ENCODE measurements at places on chromosomes 6 and 20. TPM values are rescaled to one million over a fixed set of nuclear protein-coding genes. Genes with fewer than 3 reads are reported as not detected.

RSPH3 gene
- 1.2 TPM for total RNA-seq

GRCh38 chr6:31402324-31403282 lies 792 bp upstream of the MICA start:
- no peak for DNase-seq

DNA sequence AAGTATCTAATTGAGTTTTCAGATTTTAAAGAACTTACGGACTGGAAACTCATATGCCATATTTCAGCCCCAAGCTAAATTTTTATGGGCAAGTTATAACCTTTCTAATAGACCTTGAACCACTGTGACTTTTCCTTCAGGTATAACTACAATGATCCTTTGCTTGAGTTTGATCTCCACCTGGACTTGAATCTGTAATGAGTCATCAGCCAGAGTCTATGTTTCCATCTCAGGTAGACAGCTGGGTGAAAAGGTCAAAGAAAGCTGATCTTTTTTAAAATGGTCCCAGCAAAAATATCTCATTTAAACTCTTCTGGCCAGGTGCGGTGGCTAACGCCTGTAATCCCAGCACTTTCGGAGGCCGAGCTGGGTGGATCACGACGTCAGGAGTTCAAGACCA lies 88.4 kb upstream of the SGK1 start:
- no peak for DNase-seq

GRCh38 chr6:42010909-42011308 lies 39.4 kb upstream of the TAF8 start:
- no peak for DNase-seq

DNA sequence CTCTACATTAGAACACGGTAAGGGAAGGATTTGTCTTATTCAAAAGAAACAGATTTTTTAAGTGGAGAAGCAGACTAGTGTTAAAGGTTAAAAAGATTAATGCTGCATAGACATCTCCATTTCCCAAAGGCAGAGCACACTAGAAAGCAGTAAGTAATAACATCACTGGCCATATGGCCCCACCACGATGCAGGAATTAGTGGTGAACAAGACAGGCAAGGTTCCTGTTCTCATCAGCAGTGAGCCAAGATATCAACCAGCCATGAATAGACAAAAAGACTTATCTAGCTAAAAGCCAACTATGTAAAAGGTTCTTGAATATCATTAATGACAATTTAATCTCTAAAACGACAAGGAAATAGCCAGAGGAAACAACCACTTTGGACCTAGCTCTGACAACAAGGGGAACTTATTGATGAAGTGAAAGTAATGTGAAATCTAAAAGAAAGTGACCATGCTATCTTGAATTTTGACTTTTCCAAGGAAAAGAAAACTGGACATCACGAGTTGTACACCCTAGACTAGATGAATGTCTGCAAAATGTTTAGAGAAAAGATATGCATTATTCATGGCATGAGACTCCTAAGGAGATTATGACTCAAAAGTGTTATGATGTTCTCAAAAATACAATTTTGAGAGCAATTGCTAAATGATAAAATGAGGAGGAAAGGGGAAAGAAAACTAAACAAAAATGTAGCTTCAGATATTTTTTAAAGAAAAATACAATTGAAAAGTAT lies 157.9 kb upstream of the STXBP5 start:
- DNase-seq: no peak

GRCh38 chr6:169097381-169097959 lies 156.2 kb downstream of the THBS2 start:
- DNase-seq: no peak

BEND6 gene
- 4.1 TPM for total RNA-seq

GRCh38 chr6:35920793-35921732 lies at the start of gene SRPK1:
SRPK1 (minus strand) TSS chr6:35921098; CDS start chr6:35921056, 42 bp downstream.
- DNase-seq: peak; percentile 80

- DNase-seq: no peak
Measured at GRCh38 chr6:154824076-154824475, 90.9 kb downstream of the SCAF8 start.

GRCh38 chr20:50538276-50538675 lies 28.1 kb downstream of the PTPN1 start:
- no peak for DNase-seq

DNA sequence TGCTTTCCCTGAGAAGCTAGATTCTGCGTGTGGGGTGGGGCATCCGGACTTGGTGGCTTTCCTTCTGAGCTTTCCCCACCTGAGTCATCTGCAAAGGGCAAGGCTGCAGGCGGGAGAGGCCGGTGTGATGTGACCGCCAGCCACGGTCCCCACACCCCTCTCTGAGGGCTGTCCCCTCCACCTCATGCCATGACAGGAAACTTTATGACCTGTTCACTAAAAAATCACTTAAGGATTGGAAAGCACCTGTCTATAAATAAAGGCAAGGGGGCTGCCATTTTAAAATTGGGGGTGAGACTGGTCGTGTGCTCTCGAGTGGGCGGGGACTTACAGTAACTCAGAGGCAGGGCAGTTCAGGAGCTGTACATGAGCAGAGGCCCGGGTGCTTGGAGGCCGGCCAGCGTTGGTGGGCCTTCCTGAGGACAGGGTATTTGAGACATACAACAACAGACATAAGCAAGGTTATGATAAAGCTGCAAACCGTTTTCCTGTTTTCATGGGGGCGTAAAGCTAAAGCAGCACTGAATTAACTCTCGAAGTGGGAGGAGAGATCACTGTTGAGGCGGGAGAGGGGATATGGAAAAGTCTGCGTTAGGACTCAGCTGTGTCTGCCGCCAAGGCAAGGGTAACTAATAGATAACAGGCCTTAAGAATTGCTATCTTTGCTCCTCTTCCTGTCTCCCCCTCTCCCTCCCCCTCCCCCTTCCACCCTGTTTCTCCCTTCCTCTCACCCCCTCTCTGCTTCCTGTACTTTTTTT lies 16.1 kb upstream of the SERPINB1 start:
- no peak for DNase-seq

ALDH8A1 gene
- 0.55 TPM for total RNA-seq

TTPAL gene
- total RNA-seq: 10.2 TPM

Data from uterus (tissue), 4 donors.